Stimulated activated naive CD4-positive, alpha-beta T cell treated with Interleukin-2 at 50 U/mL for 16 hours (primary cell): ENCODE measurements at places on chromosomes 4 and X.

GRCh38 chr4:159983082-159983481 lies 880.2 kb downstream of the RAPGEF2 start:
- DNase-seq = no peak

DNA sequence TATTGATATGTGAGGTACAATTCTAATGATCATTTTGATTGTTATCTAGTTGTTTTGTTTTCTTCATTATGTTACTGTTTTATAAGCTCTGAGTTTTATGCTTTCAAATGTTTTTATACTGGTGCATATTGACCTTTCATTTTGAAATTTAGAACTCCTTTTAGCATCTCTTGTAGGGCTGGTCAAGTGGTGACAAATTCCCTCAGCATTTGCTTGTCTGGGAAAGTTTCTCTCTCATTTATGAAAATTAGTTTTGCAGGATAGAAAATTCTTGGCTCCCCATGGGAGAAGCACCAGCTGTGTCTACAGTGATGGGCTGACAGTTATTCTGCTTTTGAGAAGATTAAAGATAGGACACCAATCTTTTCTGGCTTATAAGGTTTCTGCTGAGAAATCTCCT lies 105.3 kb upstream of the SPRY1 start:
- no peak for DNase-seq

DNA sequence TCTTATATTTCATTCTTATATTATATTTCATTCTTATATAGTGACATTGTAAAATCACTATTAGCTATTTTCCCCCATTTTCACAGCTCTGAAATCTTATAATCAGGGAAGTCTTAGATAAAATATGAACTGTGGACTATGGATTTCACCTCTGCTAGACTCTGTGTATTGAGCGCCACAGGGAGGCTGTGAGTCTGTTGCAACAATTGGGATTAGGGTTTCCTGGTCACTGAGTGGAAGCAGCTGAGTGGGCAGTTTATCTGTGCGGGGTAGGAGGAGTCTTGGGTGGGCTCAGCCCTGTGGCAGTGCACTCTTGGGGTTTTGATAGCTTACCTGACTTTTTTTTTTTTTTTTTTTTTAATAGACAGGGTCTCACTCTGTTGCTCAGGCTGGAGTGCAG lies 249.5 kb downstream of the PTTG2 start:
- DNase-seq = no peak

- no peak for DNase-seq
Observed at GRCh38 chrX:136999024-136999423, 34.8 kb downstream of the GPR101 start.

DNA sequence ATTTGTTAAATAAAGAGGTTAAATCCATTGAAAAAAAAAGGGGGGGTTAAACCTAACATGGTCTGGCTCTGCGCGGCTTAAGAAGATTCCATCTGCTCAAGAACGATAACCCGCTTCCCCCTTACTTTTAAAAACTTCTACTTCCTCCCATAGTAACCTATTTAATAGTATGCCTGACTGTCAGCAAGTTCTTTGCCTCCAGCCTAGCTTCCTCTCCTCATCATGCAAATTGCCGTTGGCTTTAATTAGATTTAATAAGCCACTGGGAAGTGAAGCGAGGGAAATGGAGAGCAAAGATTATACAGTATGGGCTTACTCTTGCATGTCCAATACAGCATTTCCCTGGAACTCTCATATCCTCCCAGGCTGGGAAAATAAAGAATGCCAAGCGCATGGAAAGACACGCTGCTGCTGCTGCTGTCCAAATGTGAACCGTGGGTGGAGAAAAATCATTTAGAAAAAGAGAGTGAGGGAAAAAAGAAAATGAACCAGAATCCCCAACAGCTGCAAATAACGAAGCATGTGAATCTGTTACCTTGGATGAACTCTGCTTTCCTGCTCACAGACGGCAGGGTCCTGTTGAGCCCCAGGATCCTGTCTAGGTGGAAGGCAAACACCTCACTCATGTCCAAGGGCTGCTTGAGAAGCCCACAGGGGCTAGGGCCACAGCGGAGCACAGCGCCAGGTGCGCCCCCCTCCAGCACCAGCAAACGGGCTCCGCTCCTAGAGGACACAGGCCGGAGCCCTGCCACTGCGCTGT lies 2.7 kb downstream of the GASK1B start:
- no peak for DNase-seq

DNA sequence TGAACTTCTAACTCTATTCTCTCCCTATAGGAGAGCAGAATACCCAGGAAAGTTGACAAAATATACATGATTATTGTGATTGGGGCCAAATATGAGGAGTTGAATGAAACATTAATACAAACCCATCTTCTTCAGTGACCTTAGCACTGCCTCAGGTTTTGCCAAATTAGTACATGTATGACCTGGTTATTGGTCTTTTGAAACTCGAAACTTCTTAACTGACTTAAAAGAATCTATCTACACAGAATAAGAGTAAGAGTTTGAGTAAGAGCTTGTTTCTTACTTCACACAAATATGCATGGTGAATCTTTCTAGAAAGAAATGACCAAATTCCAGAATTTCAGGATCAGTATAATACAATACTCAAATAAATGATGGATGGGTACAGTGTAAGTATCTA lies 213.0 kb upstream of the GK2 start:
- DNase-seq = no peak

GRCh38 chr4:46986922-46987638 lies 6.3 kb downstream of the GABRA4 start:
- no peak for DNase-seq

DNA sequence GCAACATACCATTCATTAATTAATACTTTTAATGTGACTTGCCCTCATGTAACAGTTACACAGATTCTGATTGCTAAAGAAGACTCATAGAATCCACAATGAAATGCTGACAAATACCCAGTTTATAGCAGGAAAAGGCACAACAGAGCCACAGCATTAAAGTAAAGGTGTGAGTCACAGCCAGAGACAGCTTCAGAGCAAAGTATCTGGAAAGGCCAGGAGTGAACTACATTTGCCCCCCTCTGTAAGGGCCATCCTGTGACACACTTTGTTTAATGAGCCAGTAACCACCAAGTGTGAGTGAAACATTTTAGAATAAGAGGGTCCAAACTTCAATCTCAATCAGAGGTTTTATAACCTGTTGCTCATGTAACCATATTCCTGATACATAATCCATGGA lies 133.8 kb upstream of the TACR3 start:
- no peak for DNase-seq

GRCh38 chr4:47483745-47484144 lies 1.3 kb upstream of the ATP10D start:
- DNase-seq = no peak

- DNase-seq = no peak
Observed at GRCh38 chrX:43317378-43317777, 338.7 kb upstream of the MAOA start.

DNA sequence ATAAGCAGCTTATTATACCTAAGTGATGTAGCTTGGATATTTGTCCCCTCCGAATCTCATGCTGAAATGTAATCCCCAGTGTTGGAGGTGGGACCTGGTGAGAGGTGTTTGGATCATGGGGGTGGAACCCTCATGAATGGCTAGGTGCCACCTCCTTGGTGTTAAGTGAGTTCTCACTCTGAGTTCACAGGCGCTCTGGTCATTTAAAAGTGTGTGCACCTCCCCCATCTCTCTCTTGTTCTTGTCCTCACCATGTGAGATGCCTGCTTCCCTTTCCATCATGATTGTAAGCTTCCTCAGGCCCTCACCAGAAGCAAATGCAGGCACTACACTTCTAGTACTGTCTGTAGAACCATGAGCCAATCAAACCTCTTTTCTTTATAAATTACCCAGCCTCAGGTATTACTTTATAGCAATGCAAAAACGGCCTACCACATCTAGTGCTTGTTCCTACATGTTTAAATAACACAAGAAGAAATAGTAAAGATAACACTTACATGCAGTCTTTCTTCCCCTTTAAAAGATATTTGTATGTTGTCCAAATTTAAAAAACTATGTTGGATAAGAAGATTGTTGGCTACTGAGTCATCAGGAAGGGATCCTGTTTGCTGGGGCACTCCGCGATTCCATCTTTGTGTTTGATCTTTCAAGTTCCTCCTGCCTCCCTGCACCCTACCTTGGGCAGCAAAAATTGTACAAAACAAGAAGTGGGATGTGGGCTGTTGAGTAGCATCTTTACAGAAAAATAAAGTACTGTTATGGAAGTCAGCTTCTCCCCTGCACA lies 29.7 kb downstream of the PPP1R2C start:
- no peak for DNase-seq
